ENCODE measurements at places on chromosomes 16 and 17. TPM values are rescaled to one million over a fixed set of nuclear protein-coding genes. Genes with fewer than 3 reads are reported as not detected.

ASPHD1 gene
- polyA plus RNA-seq: 0.14 TPM

NHERF2 gene
- 228 TPM for polyA plus RNA-seq

DPEP3 gene
- polyA plus RNA-seq: not detected

CYGB gene
- polyA plus RNA-seq: 58.7 TPM

BCL7C gene
- polyA plus RNA-seq: 29.5 TPM

KRTAP3-2 gene
- polyA plus RNA-seq: not detected

PRRT2 gene
- polyA plus RNA-seq: 4.8 TPM

KRT32 gene
- polyA plus RNA-seq: not detected

TP53TG3F gene
- polyA plus RNA-seq: not detected

ZNF263 gene
- 8.3 TPM for polyA plus RNA-seq

TBC1D3 gene
- not detected for polyA plus RNA-seq

DNA sequence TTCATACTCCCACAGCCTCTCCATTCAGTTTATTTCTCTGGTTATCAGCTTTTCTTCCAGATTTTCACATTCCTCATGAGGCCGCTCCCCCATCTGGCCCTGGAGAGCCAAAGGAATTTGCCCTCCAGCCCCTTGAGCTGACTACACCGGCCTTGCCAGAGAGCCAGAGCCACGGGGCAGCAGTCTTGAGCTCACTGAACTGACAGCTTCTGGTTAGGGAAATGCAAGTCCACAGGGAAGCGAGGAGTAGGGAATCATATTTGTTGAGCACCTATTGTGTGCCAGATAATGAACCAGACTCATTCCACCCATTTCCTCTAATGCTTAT is 102.4 kb downstream of the ABCC12 start:
- no peak for DNase-seq

- no peak for DNase-seq
Observed at GRCh38 chr16:84594725-84595038, 23.2 kb downstream of the COTL1 start.

DNA sequence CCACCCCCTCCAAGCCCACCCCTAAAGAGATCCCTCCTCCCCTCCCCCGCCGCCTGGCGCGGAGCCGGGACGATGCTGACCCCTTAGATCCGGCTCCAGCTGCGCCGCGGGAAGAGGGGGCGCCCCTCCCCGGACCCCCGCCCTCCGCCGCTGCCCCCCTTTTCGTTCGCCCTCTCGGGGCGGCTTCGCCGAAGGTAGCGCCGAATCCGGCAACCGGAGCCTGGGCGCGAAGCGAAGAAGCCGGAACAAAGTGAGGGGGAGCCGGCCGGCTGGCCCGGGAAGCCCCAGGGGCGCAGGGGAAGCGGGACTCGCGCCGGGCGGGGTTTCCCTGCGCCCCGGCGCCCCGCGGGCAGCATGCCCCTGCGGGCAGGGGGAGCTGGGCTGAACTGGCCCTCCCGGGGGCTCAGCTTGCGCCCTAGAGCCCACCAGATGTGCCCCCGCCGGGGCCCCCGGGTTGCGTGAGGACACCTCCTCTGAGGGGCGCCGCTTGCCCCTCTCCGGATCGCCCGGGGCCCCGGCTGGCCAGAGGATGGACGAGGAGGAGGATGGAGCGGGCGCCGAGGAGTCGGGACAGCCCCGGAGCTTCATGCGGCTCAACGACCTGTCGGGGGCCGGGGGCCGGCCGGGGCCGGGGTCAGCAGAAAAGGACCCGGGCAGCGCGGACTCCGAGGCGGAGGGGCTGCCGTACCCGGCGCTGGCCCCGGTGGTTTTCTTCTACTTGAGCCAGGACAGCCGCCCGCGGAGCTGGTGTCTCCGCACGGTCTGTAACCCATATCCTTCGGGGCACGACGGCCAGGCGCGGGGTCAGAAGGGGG is 623 bp downstream of the CACNA1G start:
- DNase-seq: peak; percentile 64

- DNase-seq: no peak
Observed at GRCh38 chr17:59399914-59400313, 68.5 kb downstream of the YPEL2 start.

DNA sequence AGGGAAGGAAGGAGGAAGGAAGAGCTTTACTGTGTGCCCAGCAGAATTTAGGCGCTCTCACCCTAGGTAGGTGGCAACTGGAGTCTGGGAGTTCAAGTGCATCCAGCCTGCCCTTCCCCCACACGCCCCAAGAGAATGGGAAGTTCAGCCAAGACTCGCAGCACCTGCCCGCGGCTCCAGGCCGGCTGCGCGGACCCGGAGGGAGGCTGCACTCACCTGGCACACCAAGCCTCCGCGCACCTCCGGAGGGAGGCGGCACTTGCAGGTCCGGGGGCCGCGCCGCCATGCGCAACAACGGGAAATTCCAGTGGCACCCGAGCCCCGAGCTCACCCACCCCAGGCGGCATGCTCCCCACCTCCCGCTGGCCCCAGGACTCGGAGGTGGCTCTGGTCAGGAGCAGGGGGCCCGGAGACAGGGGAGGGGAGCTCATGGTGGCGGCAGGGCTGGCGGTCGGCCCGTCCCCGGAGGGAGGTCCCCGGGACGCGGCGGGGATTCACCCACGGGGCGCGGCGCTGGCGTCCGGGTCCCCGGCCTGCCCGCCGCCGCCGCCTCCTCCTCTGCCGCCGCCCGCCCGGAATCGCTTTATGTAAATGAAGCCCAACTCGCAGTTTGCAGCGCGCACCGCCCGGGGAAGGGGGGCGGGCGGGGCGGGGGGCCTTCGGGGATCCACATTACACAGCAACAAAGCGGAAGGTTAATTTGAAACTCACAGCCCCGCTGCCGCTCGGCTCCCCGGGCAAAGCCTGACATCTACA is at the start of gene ZFHX3:
Gene ZFHX3 (minus strand): TSS at position 593 of the 756 bp plus-strand sequence. CDS start 87,983 bp downstream, outside the sequence.
- DNase-seq: peak; percentile 90

GRCh38 chr16:89099905-89100304 is 6.3 kb downstream of the ACSF3 start:
- DNase-seq: no peak

DNA sequence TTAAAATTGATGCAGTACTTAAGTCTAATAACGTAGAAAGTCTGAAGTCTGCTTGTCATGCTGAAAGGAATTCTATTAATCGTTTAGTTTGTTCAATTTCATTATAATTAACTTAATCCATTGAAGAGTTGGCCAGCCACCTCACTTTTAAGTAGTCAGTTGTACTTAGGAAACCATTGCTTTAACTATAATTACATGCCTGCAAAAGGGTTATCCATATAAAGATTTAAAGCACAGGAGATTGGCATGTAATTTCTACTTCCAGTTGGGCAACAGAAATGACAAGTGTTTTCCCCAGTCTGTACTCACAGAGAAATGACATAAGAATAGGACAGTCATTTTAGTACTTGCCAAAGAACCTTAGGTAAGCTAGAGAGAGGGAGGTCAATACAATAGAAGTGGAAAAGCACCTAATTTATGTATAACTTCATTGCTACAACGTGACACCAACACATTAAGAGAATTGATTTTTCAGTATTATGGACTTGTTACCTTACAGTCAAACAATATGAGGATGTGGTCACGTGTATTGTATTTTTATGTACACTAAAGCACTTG is 3.7 kb upstream of the USP32 start:
- no peak for DNase-seq

DNA sequence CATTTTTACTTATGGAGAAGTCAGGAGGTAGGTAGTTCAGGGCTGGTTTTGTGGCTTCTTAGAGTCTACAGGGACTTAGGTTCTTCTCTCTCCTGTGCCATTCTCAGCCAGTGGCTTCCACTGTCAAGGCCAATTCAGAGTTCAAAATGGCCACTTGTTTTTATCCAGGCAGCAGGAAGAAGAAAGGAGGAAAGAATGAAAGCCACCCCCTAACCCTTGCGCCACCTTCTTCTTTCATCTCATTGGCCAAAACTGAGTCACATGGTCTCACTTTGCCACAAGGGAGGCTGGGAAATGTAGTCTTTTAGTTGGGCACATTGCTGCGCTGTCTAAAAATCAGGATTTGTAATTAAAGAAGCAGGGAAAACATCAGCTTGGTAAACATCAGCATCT is 60.8 kb upstream of the MED9 start:
- DNase-seq: no peak

DNA sequence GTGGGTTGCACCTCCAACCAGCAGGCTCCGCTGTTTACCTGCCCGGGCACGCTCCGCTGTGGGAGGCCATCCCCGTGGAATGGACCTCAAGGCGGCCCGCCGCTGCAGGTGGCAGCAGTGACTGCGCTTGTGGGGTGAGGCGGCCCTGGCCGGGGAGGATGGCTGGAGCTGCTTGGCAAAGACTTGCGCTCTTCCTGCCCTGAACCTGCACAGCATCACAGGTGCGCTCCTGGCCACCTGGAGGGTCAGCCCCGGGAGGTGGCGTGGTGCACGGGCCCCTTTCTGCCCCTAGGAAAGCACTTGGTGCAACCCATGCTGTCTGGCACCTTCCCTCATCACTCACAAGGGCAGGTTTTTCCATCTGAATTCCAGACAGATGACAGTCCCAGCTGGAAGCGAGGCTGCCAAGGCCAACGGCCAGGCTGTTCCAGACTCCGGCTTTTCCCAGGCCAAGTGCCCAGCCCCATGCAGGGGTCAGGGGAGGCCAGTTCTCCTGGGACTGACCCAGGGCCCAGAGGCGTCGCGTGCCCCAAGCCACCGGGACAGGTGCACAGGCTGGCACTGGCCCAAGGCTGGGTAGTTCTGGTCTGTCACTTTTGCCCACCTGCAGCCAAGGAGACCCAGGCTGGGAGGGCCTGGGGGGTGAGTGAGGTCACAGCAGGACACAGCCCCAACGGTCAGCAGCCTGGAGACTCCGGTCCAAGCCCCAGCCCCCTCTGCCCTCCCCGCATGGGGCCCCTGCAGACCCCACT is 13.3 kb downstream of the UTS2R start:
- DNase-seq: peak; percentile 89

- DNase-seq: no peak
Observed at GRCh38 chr16:84570739-84571403, 47.0 kb downstream of the COTL1 start.

DNA sequence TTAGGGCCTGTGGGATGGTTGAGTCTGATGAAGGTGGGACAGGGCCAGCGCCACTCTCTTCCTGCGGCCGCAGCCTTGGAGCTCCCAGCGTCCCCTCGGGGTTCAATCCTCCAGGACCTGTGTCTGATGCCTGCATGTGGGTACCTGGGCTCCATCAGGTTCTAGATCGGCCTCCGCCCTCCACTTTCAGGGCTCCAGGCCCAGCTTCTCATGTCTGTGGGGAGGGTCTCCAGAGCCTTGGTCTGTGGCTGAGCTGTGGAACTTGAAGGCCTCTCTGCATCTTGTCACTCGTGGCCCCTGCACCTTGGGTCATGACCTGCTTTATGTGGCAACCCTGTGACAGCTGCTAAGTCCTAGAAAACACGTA is 89.8 kb upstream of the ZNF750 start:
- DNase-seq: no peak

GRCh38 chr17:81298991-81299738 is 4.1 kb upstream of the SLC38A10 start:
- no peak for DNase-seq

GRCh38 chr17:81069135-81069645 is 34.2 kb downstream of the BAIAP2 start:
- no peak for DNase-seq

DNA sequence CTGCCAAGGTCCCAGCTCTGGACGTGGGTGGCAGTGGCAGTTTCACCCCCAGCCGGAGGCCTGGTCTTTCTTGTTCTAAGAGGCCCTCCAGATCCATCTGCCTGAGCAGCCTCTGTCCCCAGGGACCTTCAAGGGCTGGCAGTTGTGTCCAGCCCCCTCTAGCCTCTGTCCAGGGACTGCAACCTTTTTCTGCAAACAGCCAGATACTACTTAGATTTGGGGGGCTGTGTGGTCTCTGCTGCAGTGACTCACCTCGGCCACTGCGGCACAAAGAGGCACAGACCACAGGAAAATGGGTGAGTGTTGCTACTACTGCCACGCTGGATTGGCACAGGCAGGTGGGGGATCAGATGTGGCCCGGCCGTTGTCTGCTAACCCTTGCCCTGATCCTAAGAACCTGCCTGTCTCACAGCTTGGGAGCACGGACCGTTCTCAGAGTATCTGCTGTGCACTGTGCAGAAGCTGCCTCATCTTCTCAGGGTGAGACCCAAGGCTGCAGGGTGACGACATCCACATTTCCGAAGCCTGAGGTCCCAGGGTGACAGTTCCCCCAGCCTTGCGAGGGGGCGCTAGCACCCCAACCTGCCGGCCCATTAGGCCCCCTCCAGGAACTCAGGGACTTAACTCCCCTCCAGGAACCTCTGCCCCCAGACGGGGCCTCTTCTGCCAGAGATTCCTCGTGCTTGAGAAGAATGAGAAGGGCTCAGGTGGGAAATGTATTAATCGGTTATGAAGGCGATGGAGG is 27.6 kb downstream of the MXRA7 start:
- no peak for DNase-seq

DNA sequence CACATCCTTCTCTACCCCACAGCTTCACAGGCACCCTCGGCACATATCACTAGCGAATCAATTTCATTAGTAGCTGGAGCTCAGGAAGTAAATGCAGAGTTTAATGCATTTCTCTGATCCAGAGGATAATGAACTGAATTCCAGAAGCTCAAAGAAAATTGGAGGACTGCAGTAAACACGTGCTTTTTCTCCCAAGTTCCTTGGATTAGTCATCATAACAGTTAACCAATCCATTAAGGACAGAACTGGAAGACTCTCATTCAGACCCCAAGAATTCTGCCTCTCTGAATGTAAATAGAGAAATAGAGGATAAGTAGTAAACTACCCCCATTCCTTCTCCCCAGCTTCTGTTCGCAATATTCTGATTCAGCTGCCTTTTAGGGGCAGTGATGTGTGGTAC is 40.7 kb downstream of the DUSP14 start:
- no peak for DNase-seq

GRCh38 chr16:72188541-72188940 is 16.6 kb upstream of the PMFBP1 start:
- DNase-seq: no peak

GRCh38 chr16:515175-515938 is 12.2 kb upstream of the CAPN15 start:
- DNase-seq: no peak
